Brain pericyte (primary cell): ENCODE measurements at places on chromosomes 2 and 18.

DNA sequence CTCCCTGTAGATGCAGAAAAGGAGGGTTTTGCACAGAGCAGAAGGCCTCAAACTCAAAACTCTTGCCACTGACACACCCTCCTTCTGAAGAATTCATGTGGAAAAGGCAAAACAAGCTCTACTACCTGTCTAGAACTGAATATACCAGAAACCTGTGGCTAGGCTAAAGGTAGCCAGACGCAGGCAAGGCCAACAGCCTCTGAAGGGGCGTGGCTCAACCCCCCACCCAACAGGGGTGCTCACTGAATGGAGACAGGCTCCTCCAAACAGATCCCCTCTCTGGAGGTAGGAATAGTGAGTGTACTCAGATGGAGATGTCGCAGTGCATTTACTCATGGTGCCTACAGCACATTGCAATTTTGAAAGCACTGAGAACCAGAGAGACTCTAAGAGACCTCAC, 3.0 kb upstream of the STK17B start:
- DNase-seq, result no peak

GRCh38 chr2:133438848-133439564, 129.3 kb downstream of the NCKAP5 start:
- DNase-seq, result no peak

- no peak for DNase-seq
These were observed 45.3 kb upstream of the SPAG16 start for GRCh38 chr2:213238753-213239495.

DNA sequence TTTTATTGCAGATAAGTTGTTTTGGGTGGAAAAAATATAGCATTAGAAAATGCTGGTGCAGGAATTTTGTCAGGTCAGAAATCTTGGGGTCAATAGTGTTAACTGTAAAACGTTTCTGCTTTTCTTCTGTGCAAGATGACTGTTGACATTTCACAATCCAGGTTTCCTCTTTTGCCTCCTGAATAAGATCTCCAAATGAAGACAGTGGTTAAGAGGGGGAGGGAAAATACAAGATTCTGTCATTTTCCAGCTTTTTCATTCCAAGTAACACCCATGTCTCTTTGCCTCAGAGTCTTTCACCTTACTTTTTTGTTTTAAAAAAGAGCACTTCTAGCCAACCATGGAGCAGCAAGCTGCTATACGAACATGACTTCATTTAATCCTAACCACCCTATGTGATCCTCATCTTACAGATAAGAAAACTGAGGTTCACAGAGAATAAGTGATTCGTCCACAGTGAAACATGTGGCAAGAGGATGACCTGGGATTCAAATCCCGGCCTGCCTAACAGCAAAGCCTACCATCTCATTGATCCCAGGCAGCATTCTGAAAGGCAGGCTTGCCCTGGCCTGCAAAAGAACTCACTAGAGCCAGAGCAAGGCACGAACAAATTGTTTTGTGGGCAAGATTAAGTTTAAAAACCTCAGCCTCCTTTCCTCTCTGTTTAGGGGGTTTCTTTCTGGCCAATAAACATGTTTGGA, 3.0 kb downstream of the PLEK start:
- no peak for DNase-seq

- no peak for DNase-seq
These were observed 214.2 kb downstream of the ATAD2B start for GRCh38 chr2:23712756-23713151.

- DNase-seq, result no peak
These were observed 179.4 kb downstream of the INHBB start for GRCh38 chr2:120525056-120526046.
